T-helper 1 cell (primary cell): ENCODE measurements at places on chromosomes 12 and 14.

- DNase-seq, result no peak
Observed at GRCh38 chr12:28710882-28711281, 438.2 kb upstream of the FAR2 start.

DNA sequence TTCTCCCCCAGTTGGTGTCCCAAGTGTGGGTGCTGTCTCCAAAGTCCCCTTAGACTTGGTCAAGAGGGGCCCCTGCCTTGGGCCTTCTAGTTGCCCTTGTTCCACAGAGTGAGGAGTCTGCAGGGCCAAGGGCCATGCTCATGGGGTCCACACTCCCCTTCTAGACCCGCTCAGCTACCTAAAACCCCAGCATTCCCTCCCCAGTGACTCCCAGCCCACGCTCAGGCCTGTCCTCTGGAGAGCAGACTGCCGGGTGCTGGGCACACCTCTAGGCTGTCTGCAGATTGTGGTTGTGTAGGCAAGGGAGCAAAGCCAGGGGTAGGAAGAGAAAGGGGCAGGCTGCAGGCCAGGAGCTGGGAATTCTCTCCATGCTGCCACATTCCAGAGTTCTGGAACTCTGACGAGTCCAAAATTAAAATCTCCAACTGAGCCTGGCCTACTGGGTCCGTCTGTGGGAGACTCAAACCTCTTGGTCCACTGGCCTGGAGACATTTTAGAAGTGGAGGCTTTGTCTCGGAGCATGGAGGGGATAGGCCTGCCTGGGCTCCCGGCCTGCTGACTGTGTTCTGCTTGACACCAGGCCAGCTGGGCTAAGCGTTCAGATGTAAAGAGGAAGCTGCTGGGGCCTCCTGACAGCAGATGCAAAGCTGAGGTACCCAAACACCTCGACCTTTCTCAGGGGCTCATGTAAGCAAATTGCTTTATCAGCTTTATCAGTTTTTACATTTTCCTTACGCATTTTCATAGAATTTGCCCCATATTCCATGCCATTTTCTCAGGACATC, 13.7 kb upstream of the KRT5 start:
- no peak for DNase-seq

DNA sequence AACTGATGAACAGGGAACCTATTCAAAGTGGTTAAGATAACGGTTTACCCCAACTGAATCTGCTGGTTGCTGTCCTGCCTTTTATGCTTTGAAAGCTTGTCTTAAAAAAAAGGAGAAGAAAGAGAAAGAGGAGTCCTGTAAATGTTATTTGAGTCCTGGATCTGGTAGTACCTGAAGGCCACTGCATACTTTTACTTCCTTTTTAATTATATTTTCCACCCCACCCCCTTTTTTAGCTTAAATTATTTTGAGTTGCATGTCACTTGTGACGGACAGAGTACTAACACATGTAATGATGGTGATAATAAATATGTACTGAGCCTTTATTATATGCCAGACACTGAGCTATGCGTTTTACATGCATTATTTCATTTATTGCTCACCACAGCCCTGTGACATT, 2.5 kb upstream of the AMIGO2 start:
- DNase-seq, result no peak

GRCh38 chr14:89481196-89481595, 64.2 kb upstream of the FOXN3 start:
- no peak for DNase-seq

GRCh38 chr14:69796797-69797500, at the start of gene SLC10A1:
Gene SLC10A1, minus strand, starts transcription at chr14:69797241. Its CDS starts 86 bp downstream, at chr14:69797155.
- no peak for DNase-seq

DNA sequence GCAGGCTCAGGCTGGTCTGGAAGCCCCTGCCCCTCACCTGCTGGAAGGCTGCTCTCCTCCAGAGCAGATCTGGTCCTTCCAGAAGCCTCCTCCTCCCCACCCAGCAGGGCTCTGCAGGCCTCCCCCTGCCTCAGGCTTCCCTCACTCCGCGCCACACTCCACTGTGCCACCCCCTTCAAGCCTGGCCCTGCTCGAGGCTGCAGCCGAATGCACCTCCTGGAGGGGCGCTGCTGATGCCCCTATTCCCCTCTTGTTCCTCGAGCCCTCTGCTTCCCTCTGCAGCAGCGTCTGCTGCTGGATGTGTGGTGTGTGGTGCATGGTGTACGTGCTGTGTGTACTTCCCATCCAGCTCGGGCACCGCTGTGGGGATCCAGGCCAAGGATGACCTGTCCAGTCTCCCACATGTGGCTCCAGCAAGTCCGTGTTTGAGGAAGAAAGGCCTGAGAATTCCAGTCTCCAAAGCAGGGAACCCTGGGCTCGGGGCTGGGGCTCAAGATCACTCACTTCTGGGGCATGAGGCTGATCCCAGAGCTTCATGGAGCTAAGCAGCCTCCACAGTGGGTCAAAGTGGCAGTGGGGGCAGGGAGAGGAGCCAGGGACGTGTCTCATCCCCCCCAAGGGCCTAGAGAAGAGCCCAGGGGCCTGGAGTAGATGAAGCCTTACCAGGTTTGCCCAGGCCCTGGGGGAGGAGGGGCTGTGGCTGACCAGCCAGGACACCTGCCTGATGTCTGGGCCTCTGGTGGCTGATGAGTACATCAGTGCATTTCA, 136.0 kb upstream of the C14orf180 start:
- DNase-seq, result no peak

- no peak for DNase-seq
Observed at GRCh38 chr14:52950898-52951680, at the start of gene FERMT2. Gene FERMT2, minus strand, starts transcription at chr14:52951050. Its CDS starts 482 bp downstream, at chr14:52950568.

DNA sequence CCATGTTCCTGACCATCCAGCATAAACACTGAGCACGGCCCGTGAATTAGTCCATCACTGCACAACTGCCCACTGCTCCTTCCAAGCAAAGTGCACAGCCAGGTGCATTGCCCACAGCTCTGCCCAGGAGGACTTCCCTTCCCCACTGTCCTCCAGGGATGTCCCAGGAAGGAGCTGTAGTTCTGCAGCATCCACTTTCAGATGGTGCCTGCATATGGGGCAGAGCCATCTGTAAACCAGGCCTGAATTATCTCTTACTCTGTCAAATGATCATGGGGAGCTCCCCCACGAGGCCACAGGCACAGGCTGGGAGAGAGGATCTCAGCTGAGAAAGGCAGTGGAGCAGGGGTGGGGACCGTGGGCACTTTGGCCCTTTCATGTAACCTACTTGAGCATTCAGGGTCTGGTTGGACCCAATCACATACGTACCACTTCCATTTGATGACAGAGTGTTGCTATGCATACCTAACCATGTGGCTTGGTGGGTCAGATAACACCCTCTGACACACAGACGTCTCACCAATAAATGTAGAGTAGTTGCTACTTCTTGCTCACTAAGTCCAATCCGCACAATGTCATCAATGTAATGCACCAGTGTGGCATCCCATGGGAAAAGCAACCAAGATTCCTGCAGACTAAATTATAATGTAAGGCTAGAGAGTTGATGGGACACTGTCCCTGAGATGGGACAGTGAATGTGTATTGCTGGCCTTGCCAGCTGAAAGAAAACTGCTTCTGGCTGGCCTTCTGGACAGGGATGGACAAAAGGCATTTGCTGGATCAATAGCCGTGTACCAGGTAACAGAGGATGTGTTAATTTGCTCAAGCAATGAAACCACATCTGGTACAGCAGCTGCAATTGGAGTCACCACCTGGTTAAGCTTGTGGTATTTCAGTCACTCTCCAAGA, 113.8 kb upstream of the C14orf180 start:
- DNase-seq, result no peak

GRCh38 chr12:1473418-1473817, 121.0 kb downstream of the FBXL14 start:
- DNase-seq, result no peak

- no peak for DNase-seq
Observed at GRCh38 chr12:95497031-95497430, 23.1 kb downstream of the METAP2 start.

GRCh38 chr14:37091651-37092050, 80.8 kb downstream of the SLC25A21 start:
- no peak for DNase-seq

GRCh38 chr12:6840761-6841515, at the start of gene GNB3:
Gene GNB3, plus strand, starts transcription at chr12:6840925. Its CDS starts 363 bp downstream, at chr12:6841288.
- no peak for DNase-seq

DNA sequence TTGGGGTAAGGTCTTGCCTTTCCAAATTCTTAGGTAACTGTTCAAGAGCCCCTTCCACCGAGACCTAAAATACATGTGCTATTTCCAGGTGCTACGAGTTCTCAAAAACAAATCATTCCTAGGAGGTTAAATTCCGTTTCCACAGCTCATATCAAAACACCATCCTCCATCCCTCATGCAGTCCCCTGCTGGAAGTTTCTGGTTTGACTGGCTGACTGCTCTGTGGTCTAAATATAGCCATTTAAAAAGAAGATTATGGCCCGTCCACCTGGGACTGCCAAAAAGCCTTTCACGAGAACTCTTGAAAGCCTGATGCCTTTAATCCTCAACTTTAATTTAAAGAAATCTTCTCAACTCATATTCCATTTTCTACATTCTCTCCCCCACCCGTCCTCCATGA, 201.5 kb upstream of the MYL2 start:
- DNase-seq, result no peak

DNA sequence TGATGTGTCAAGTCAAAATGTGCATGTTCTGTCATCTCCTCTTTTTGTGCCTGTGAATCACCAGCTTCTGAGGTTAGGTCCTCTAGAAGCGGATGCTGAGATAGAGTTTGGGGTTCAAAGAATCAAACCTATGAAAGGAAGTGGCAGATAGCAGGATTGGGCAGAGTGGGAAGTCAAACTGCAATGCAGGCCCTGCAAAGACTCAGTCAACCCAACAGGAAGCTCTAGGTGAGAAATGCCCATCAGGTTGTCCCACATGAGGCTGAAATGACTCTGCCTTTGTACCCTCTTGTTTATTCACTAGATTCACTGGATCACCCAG, 4.5 kb upstream of the MIA2 start:
- DNase-seq, result no peak

GRCh38 chr12:60201891-60202290, 606.1 kb downstream of the SLC16A7 start:
- no peak for DNase-seq

GRCh38 chr14:105107781-105108515, 42.7 kb upstream of the GPR132 start:
- no peak for DNase-seq

GRCh38 chr14:103008126-103008525, 49.2 kb downstream of the CDC42BPB start:
- no peak for DNase-seq

- no peak for DNase-seq
Observed at GRCh38 chr12:82596483-82596882, 90.2 kb upstream of the TMTC2 start.

DNA sequence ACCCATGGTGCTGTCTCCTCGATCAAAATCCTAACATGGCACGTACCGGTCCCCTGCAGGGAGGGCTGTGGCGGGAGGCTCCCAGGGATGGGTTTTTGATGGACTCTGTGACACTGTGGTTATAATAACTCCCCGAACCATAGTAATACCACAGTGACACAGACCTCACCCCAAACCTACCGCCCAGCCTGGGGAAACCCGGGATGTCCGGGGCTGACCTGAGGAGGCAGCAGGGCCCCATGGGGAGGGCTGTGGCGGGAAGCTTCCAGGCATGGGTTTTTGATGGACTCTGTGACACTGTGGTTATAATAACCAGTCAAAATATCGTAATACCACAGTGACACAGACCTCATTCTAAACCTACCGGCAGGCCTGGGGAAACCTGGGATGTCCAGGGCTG, 378.0 kb downstream of the TMEM121 start:
- DNase-seq, result no peak

- no peak for DNase-seq
Observed at GRCh38 chr12:9113296-9113986, 2.3 kb downstream of the A2M start.

DNA sequence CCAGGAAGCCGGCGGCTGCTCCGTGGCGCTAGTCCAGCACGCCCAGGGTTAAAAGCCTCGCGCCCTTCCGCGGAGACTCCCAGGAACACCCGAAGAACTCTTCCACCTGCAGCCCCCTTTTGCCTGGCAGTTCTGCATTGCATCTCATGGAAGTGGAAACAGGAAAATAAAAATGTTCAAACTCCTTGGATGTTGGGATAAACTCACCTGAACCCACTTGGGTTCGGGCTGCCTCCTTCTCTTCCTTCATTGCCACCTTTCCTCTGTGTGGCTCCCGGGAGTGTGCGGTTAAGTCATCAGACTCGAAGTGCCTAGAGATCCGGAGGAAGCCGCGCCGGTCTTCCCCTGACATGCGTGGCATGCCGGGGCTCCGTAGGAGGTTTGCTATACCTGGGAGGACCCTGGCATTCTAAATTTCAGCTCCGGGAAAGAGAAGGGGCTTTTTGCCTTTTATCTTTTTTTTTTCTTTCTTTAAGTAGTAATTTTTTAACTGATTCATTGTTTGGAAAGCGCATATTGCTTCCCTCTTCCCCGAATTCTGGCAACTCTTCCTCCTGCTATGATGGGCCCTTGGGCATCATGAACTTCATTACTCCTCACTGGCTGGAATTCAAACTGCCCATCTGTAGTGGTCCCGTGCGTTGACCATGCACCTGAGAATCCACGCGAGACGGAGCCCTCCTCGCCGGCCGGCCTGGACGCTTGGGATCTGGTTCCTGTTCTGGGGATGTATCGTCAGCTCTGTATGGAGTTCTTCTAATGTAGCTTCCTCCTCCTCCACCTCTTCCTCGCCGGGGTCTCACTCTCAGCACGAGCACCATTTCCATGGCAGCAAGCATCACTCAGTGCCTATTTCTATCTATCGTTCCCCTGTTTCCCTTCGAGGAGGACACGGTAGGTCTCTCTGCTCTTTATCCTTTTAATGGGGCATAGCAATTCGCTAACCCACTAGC, 931.4 kb downstream of the DIO2 start:
- DNase-seq, result no peak

GRCh38 chr12:131694116-131694838, 16.6 kb upstream of the SFSWAP start:
- DNase-seq, result no peak

- DNase-seq, result no peak
Observed at GRCh38 chr12:5018677-5019076, 25.0 kb upstream of the KCNA5 start.

GRCh38 chr12:53523131-53523530, 15.8 kb upstream of the NPFF start:
- DNase-seq, result no peak

GRCh38 chr12:60100852-60101251, 505.0 kb downstream of the SLC16A7 start:
- DNase-seq, result no peak

GRCh38 chr14:48690349-48690748, 895.8 kb downstream of the RPS29 start:
- no peak for DNase-seq

- DNase-seq, result no peak
Observed at GRCh38 chr12:31203261-31203660, 122.7 kb downstream of the SINHCAF start.

DNA sequence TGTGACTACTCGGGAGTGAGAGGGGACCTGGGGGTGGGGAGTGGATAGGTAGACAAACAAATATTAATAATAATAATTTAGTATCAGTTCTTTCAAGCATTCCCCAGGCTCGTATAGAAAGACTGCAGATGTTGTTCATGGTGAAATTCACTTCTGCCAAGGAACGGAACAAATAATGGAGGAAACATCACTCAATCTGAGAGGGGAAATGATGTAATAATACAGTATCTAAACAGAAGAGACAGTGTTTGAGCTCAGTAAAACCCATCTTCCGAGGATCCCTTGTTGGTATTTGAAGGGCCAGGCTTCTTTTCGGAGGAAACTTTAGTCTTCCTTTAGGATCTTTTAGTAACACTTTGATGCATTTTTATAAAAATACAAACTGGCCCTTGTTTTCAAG, 114.2 kb downstream of the KCNK10 start:
- no peak for DNase-seq

- no peak for DNase-seq
Observed at GRCh38 chr14:78196323-78196722, 26.1 kb downstream of the NRXN3 start.
